Cardiac septum (tissue), 1 donor: ENCODE measurements at places on chromosomes 1 and 21. TPM values are rescaled to one million over a fixed set of nuclear protein-coding genes. Genes with fewer than 3 reads are reported as not detected.

CDCA8 gene
- total RNA-seq, result 0.27 TPM

S100A4 gene
- total RNA-seq, result 107 TPM

ANKRD45 gene
- total RNA-seq, result 0.32 TPM

LRRC38 gene
- 0.73 TPM for total RNA-seq

CRNN gene
- not detected for total RNA-seq

IFI44 gene
- 8.2 TPM for total RNA-seq

SPRR2B gene
- total RNA-seq, result not detected

OR2T11 gene
- total RNA-seq, result not detected

CLCA4 gene
- total RNA-seq, result 0.13 TPM

KCNE1 gene
- 17.7 TPM for total RNA-seq

LRRC71 gene
- total RNA-seq, result not detected

CATSPERE gene
- 0.38 TPM for total RNA-seq

CSMD2 gene
- 0.70 TPM for total RNA-seq

AIRE gene
- total RNA-seq, result 0.11 TPM

DNA sequence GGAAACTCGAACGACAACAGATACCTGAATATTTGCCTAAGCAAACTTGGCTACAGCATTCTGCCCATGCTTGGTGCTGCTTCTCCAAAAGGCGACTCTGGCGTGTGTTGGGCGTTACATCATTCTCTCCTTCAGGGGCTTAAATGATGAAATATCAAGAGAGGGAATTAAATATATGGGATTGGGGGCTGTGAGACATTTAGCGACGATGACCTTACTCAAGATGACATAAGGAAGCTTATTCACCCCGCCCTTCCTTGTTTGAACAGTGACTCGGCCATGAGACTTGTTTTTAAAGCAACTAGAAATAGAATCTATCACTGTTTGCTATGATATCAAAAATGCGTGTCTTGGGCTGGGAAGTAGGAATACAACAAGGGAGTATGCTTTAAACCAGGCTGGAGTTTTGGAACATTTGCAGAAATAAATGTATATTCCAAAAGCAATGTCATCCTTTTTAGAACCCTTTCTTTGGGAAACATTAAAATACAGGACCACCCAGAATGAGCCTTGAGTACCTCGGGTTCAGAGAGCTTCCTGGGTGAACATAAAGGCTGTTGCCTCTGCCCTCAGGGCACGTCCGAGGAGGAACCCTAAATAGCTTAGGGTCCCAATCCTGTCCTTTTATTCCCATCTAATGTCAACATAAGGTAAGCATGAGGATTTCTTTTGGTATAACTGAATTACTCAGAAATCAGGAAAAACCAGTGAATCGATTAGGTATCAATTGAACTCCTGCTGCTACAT, 123.3 kb upstream of the SLC45A1 start:
- DNase-seq, result no peak

DNA sequence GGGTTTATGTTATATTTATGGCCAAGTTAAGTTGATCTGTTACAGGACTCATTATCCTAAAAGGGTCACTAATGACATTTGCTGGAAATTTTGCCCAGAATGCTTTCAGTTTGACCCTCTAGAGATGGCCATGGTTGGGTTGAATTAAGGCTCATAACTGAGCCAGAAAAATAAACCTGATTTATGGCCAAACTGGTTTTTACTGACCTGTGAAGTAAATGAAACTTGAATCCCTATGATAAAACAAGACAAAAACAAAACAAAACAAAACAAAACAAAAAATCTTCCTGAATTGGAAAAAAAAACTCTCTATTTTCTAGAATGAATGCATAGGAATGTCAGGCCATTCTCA, 72.5 kb upstream of the CLDN14 start:
- DNase-seq, result no peak

DNA sequence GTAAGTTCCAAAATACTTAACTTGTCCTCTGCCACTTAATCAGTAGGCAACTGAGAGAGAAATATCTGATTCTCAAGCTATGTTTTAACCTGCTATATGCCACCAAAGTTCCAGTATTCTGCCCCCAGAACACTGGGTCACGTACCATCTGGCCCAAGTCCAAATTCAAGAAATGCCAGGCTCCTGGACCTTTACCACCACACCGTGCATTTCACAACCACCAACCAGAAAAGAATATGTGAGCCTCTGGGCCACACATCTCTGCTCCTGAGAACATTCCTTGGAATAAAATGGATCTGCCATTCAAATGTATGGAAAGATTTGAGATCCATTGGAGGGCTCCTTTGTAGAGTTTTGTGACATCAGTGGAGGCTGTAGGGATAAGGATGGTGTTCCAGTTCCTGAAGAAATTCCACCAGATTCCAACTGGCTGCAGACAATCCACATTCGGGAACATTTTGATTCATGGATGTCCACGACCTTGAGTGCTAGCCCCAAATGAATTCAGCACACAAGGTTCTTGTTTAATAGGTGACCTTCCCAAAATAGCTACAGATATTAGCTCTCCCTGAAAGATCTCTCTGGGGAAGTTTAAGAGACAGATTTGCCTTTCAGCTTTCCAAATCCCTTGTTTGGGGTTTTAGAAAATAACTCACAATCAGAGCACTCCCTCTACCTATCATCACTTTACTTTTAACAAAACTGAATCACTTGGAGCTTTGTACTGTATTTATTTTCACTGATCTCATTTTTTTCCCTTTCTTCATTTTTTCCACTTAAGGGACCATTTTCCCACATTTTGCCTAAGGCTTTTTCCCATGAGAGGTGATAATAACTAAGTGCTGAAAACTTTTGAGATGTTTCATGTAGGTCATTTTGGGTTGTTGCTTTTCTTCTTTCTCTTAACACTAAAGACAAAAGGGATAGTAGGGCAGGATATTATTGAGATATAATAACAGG, 128.4 kb upstream of the ZC3H11B start:
- DNase-seq, result no peak

DNA sequence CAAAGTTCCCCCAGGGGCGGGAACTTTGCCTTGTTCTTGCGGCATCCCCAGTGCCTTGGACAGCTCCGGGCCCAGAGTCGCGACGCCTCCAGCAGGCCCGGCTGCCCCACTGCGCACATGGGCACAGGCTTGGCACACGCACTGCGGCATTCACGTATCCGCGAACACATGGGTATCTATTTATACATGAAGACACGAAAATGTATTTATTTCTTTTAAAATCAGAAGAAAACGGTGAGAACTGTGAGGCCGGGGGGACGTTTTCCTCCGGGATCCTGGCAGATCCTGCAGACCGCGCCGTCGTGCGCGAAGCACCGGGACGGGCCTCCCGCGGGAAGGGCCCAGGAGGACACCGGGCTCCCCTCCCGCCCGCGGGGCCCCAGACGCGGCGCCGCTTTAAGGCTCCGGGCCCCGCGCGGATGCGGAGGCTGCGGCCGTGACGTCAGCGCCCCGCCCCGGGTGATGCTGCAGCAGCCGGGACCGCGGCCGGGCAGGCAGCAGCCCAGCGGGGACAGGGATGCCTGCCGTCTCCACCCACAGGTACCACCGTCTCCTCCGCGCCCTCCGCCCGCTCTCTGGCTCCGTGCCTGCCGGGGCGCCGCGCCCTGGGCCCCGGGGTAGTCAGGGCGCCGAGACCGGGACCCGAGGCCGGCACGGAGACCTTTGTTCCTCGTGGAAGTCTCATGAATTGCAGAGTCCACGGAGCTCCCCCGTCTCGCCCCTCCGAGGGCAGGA, at the start of gene SLC45A1:
Gene SLC45A1 (plus strand): TSS at position 468 of the 735 bp plus-strand sequence. CDS start 6,216 bp downstream, outside the sequence.
- peak; percentile 90 for DNase-seq

- no peak for DNase-seq
Observed at GRCh38 chr1:150563340-150564038, 14.3 kb downstream of the ADAMTSL4 start.

DNA sequence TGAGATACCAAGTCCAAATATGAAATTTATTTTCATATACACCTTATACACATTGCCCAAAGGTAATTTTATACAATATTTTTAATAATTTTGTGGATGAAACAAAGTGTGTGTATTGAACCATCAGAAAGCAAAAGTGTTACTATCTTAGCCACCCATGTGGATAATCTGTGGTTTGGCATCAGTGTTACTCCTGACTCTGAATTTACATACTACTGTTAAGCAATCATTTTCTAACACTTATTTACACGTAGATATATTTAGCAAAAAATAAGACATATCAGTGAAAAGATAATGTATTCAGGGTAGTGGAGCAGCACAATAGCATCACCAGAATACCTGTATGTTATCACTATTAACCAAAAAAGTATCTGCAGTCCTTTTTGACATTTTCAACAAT, 23.8 kb downstream of the DENND2D start:
- DNase-seq, result no peak

DNA sequence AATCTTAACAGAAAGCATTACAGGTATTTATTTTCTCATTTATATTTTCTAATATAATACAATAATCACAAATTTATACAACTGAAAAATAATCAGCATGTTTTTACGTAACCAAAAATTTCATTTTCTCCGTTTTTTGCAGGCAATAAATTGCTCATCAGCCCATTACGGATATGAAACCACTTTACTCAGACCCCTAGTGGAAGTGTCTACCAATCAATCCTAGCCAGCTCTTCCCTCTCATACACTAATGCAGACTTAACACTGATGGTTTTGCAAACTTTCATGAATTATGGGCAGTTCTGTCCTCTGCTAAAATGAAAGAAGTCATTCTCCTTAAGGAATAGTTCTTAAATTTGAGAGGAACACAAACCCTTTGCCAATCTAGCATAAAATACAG, 124.7 kb downstream of the EIF4G3 start:
- no peak for DNase-seq

GRCh38 chr1:60600532-60600931, 481.8 kb upstream of the NFIA start:
- no peak for DNase-seq

- no peak for DNase-seq
Observed at GRCh38 chr1:30340934-30341333, 382.5 kb downstream of the MATN1 start.

DNA sequence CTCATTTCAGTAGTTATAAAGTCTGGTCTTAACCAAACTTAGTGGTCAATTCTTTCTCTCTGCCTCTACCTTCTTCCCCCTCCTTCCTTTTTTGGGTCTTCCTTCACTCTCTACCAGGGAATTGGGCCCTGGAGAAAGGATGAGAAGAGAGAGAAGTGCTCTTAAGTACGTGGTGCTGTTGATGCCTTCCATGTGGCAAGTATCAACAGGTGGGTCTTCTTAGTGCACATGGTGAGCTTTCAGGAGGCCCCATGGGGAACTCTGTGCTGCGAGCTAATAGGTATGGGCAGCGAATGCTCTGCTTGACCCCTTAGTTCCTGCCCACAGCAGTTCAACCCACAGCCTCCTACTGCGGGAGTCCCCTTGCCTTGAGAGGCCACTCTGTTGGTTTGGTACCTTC, 39.4 kb upstream of the LMX1A start:
- no peak for DNase-seq

DNA sequence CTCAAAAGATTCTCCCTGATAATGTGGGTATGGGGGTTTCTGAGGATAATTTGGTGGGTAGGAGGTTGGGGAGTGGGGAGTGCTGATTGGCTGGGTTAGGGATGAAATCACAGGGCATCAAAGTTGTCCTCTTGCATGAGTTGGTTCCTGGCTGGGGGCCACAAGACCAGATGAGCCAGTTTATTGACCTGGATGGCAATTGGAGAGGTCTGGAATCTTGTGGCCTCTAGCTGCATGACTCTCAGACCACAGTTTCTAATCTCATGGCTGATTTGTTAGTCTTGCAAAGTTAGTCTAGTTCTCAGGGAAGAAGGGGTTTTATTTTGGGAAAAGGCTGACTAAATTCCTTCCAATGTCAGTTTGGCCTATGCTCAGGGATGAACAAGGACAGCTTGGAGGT, 3.3 kb upstream of the GBP1 start:
- DNase-seq, result no peak

- no peak for DNase-seq
Observed at GRCh38 chr1:54399765-54400164, 6.4 kb downstream of the SSBP3 start.

- no peak for DNase-seq
Observed at GRCh38 chr1:112954017-112954650, 1.9 kb downstream of the SLC16A1 start.

- DNase-seq, result no peak
Observed at GRCh38 chr21:38824124-38824822, 18.5 kb downstream of the ETS2 start.

- peak; percentile 86 for DNase-seq
Observed at GRCh38 chr1:226121587-226122400, 59.3 kb downstream of the H3-3A start.

- DNase-seq, result no peak
Observed at GRCh38 chr1:214192825-214193643, 87.9 kb upstream of the SMYD2 start.

DNA sequence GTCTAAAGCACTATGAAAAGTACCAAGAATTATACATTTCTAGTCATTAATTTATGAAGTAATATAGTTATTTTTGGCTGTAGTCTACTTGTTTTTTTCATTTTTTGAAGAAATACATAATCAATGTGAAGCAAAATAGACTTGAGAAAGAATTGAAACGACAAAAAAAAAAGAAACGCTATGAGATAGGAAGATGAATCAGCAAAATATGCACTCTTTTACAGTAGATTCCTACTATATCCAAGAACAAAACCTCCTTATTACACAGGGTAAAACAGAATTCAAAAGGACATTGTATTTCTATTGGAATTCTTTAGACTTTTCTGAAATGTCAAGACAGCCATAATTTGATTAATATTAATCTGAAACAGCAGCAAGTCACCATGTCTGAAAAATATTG, 25.6 kb upstream of the CCDC181 start:
- no peak for DNase-seq

DNA sequence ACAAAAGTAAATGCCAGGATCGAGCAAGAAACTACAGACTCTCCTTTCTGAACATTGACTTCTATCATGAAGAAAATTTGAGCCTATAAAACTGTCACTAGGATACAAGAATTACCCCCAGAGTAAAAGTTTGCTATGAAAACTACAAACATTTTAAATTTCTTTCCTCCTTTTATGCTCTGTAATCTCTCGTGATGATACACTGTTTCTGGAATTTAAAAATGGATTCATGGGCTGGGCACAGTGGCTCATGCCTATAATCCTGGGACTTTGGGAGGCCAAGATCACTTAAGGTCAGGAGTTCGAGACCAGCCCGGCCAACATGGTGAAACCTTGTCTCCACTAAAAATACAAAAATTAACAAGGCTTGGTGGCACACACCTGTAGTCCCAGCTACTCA, 181.3 kb downstream of the ZNF281 start:
- no peak for DNase-seq

GRCh38 chr21:27645285-27645684, 678.4 kb upstream of the ADAMTS5 start:
- DNase-seq, result no peak
